C1 segment of cervical spinal cord (tissue), 14 donors: ENCODE measurements at places on chromosomes 12 and 14.

DNA sequence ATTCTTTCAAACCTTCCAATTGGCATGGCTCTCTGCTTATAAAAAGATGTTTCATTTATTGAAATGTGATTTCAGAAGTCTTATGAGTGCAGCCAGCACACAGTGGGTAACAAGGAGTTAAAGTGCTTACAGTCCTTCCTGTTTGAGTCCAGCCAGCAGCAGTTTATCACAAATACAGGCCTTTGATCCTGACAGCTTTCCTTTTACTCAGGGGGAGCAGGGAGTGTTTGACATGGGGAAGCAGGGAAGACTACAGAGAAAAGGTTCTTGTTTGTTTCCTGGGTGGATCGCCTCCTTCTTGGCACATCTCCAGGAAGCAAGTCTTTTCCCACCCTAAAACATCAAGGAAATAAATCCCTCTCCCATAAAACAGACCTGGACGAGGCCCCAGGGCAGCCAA, 216.1 kb downstream of the MSRB3 start:
- DNase-seq, result no peak

DNA sequence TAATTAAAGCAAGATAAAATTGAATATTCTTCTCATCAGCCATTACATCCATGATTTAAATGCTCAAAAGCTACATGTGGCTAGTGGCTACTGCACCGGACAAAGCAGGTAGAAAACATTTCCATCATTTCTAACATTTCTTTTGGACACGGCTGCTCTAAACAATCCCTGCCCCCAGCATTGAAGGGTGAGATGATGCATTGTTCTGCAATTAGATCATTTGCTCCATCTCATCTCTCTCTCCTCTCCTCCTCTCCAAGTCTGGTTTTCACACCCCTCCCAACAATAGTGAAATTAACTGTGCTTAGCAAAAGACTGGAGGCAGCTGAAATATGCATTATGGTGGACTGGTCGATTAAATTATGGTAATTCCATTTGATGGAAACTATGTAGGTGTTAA, 288.5 kb downstream of the KSR2 start:
- no peak for DNase-seq

DNA sequence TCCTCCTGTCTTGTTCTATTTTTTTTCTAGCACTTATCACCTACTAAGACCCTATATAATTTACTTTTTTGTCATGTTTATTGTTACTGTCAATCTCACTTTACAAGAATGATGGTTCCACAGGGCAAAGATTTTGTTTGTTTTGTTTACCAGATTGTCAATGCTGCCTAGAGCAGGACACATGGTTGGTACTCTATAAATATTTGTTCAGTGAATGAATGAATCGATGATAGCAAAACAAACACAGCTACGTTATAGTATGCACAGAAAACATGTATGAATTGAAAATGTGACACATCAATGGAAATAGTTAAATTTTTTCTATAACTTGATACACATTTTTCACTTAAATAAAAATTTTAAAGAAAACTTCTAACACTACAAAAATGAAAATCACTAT, 67.1 kb upstream of the KRR1 start:
- DNase-seq, result no peak

DNA sequence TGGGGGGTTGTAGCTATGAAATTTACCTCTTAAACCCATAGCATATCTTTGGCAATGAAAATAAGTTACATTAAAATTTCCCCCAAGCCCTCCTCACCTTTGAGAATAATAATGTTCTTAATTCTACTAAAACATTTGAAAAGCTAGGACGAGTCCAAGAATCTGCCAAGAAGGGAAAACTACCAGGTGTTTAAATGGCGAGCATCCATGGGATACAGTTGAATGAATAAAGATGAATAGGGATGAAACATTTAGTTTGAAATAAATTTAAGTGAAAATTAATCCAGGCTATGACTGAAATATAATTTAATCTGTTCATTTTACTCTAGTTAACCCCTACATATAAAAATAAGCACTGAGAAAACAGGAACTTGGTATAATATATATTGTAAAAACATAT, 536.7 kb downstream of the FLRT2 start:
- DNase-seq, result no peak

DNA sequence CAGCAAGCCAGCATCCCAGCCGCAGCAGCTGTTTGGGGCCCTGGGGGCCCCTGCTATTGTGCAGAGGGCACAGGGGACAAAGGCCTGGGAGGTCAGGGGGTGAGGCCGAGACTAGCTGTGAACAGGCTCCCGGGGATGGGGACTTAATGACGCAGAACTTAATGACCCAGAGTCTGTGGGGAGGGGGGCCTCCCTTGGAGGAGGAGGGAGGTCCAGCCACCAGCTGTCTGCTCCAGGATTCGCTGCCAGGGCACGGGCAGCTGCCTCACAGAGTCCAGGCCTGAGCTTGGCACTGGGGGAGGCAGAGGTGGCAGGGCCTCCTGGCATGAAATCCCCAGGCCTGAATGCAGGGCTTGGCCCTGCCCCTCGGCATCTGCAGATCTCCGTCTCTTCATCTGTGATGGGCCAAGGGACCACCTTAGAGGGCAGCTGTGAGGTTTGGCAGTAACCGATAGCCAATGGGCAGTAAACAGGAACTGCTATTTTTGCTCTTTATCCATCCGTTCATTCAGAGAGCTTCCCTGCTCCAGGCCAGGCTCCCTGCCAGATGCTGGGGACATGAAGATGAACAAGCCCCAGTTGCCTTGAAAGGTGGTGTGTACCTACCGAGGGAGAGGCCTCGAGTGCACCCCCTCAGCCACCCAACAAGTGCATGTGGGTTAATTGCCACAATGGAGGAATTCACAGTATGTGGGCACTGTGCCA, 6.7 kb downstream of the FAM222A start:
- peak; percentile 67 for DNase-seq

DNA sequence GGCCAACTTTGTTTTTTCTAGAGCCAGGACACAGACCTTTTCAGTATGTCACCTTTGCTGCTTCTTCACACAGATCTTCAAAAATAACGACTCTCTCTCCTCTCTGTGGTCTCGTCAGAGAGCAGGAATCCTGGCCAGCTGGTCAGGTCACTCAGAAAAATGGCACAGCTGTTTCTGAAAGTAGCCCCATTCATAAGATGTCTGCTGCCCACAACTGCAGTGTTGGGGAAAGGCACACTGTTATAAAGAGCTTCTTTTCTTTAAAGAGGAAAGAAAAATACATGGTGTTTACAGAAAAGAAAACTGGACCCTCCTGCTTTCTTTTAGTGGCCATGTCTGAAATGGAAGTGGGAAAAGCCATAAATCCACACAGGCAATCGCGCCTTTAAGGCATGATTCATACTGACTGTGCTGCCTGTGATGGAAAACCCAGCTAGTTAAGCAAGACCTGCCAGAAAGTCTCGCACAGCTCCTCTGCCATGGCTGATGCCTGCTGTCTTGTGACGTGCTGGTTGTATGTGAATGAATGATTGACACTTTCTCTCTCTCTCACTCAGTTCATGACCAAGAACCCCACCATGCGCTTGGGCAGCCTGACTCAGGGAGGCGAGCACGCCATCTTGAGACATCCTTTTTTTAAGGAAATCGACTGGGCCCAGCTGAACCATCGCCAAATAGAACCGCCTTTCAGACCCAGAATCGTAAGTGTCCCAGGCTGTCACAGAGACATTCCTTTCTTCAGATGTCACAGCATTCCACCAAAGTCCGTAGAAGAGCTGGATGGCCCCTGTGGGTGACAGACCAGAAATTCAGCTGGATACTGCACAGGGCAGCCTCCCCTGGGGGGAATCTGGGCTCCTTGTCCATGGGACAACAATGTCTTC, 147.9 kb upstream of the HIF1A start:
- DNase-seq, result no peak

DNA sequence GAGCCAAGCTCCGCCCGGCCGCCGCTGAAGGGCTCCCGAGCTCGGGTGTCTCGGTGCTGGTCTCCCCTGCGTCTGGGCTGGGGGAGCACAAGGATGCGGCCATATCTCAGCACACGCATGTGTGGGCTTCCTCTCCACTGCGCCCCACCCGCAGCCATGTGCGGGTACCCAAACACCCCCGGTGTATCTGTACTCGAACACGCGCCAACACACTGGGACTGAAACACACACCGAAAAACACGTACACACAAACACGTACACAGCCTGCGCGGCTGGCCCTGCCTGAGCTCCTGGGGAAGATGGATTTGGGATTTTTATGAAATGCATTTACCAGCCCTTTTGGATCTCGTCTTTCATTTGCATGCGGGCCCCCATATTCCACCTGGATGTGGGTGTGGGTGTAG, 897 bp upstream of the TBX3 start:
- no peak for DNase-seq

DNA sequence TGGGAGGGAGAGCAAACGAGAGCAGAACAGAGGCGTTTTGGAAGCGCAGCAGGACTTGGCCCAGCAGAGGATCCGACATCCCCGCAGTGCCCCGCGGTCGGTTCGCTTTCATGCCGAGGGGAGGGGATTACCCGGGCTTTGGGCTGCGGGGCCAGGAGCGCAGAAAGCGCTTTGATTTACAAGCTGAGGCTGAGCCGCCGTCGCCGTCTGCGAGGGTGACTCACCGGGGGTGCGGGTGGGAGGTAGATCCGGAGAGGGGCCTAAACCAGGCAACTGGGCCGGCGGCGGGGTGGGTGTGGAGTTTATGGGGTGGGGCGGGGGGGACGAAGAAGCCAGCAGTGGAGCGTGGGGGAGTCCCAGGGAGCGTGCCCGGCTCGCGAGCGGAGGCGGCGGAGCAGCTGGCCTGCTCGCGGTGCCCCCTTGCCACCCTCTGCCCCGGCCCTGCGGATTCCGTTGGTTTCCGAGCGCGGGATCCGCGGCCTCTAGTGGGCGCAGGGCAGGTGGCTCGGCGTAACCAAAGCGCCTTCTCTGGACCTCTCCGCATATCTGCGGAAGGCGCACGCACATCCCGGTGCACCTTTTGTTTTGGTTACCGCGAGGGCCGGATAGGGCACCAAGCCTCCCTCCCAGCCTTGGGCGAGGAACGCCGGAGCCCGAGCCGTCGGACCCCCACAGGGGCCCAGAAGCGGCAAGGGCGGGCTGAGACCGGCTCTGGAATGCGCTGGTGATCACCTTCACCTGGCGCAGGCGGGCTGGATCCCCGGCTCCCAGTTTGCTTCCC, 2.6 kb downstream of the SIX4 start:
- DNase-seq, result no peak

- DNase-seq, result no peak
These were observed 194.3 kb upstream of the DAAM1 start for GRCh38 chr14:58994130-58994529.

DNA sequence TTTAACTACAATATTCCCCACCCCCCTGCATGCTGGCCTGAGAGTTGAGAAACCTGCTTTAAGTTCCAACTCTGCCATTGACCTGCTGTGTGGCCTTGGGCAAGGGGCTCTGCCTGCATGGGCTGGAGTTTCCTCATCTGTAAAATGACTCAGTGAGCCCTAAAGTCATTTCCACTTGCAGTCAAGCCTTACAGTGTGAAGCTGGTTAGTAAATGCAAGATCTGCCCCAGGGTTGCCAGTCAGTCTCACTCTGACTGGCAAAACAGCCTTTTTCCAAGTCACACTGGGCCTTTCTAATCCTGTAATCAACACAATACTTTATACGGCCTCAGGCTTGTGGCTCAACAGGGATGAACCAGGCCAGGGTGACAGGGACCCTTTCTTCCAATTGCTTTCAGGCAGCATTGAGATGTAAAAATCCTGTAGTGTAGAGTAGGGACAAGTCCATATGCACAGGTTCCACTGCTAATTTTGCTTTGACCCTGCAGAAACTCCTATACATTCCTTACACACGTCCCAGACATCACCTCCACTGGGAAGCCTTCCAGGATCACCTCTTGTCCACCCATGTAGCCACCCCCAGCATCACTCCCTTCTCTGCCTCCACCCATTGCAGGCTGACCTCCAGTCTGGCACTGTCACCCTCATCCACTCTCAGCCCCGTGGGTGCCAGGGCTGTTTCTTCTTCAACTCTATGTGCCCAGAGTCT, 42.6 kb upstream of the PRIMA1 start:
- DNase-seq, result no peak

- no peak for DNase-seq
These were observed 2.0 kb downstream of the ANO4 start for GRCh38 chr12:100796621-100797020.

DNA sequence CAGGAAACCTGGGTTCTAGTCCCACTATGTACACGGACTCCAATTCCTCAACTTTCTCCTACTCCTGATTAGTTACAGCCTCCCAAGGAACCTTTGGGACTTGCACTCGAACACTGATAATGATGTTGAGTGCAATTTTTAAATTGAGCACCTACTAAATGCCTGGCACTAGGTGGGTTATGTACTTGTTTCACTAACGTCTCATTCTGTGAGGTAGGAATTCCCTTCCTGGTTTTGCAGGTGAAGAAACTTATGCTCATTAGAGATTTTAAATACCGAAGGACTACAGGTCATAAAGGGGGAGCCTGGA, 536 bp downstream of the PARPBP start:
- no peak for DNase-seq

DNA sequence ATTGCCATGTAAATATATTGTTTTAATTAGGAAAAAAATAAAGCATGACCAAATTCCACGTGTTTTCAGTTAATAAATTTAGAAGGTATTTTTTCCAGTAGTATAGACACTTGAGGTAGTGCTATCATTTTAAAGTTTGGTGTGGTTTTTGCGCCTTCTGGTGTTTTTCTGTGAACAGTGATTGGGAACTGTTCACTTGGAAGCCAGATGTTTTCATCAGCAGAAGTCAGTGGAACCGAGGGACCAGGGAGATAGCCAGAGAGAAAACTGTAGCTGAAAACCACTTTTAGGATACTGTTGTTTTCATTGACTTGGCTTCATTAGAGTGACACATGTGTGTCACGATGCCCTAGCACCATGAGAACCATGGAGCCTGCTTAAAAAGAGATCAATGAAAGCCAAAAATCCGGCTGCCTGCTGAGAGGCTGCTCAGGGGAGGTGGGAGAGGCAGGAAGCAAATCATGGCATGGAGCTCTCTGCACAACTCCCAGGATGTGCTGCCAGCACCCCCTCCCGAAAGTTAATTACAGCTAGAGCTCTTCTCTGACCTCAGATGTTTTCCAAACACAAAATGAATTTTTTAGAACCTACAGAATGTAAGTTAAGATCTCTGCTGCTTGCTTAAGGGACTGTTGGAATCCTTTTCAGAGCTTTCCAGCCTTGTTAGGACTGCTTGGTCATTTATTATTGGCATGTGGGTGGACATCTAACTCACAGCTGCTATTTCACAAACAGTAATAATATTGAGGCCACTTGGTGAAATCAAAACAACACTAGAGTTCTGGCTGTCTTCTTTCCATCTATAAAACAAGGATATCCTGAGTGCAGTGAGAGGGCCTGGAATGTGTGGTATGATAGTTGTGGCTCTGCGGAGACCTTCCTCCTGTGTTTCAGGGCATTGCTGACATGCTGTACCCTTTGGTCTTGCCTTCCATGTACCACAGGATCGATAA, 192.3 kb downstream of the ANO4 start:
- no peak for DNase-seq
